ENCODE measurements at places on chromosomes 5 and 9.

DNA sequence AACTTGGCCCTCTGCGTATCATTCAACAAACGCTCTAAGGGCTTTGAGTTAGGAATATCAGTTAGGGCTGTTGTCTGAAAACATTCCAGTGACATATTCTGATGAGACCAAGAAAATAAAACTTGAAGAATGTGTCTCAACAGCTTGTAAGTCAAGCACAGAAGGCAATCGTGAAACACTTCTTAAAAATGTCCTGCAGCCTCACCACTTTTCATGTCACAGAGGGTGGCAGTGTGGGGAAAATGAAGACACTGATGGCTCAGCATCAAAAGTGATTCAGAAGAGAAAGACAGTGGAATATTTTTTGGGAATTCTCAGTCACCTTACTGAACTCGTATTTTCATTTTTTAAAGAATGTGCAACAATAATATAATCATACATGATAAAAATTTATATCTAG, 247.3 kb downstream of the CTNND2 start:
- no peak for DNase-seq

GRCh38 chr9:128916204-128916603, 4.6 kb upstream of the PHYHD1 start:
- DNase-seq = no peak

- DNase-seq = no peak
These were observed 52.6 kb upstream of the FANCC start for GRCh38 chr9:95370064-95370463.

- no peak for DNase-seq
These were observed 91.1 kb downstream of the ANKRD18A start for GRCh38 chr9:38529317-38529716.

DNA sequence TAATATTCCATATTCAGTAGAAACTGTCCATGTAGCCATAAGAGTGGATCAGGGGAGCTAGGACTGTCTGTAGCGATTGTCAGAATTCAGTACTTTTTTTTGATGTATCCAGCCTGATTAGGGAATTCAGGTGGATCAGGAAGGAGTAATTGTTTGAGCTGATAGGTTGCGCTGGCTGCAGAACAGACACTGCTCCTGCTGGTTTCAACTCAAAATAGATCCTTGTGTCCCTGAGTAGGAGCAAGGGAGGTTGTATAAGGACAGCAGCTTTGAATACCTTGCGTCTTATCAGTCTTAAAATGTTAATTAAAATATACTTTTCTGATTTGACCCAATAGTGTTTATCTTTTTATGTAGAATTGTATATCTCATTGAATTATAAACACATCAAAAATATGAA, 229.6 kb downstream of the KDM4C start:
- no peak for DNase-seq

- DNase-seq = no peak
These were observed 194.1 kb downstream of the CACNA1B start for GRCh38 chr9:138071731-138072130.

Data from COR-L47 (cell line).